Activated effector memory CD4-positive, alpha-beta T cell treated with anti-CD3 and anti-CD28 coated beads, Interleukin-2, amount 50 U/mL, for 16 hours (primary cell): ENCODE measurements at places on chromosomes 12 and 14.

- DNase-seq: no peak
Measured at GRCh38 chr12:27382171-27382795, 49.6 kb downstream of the BMAL2 start.

- DNase-seq: no peak
Measured at GRCh38 chr12:100331871-100332270, 25.0 kb upstream of the SLC17A8 start.

- no peak for DNase-seq
Measured at GRCh38 chr12:10717410-10717809, 5.7 kb downstream of the YBX3 start.

DNA sequence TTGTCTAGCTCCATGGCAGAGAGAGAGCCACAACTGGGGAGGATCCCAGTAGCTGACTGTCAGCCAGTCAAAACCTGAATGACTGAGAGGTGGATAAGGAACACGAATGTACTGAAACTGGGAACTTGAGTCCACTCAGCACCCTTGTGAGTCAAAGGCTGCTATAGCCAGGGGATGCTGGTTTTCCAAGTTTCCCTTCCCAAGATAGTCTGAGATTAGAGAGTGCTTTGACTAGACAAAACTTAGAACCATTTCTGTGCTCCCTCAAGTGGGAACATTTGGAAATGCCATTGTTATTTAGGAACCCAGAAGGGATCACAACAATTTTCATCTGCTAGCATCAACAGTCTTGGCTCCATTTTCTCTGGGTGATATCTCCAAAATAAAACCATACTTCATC lies 4.0 kb downstream of the PRKAG1 start:
- DNase-seq: no peak

GRCh38 chr12:75289753-75290152 lies 40.4 kb downstream of the CAPS2 start:
- no peak for DNase-seq

- no peak for DNase-seq
Measured at GRCh38 chr14:32559048-32559447, 229.9 kb downstream of the AKAP6 start.

DNA sequence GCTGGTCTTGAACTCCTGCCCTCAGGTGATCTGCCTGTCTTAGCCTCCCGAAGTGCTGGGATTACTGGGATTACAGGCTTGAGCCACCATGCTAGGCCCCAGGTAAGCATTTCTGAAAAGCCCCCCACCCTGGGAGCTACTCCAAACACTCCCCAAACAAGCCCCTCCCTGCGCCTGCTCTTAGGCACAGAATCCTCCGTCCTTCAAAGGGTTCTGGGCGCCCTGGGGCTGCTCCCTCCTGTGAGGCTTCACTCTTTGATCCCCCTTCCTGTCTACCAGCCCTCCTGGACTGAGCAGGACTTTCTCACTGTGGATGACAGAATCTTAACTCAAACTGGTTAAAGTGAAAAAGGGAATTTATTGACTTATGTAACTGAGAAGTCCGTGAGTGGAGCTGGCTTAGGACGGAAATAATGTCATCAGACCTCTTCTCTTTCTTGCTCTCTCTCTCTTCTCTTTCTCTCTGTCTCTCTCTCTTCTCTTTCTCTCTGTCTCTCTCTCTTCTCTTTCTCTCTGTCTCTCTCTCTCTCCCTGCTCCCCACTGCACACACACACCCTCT lies 66.9 kb upstream of the CLMN start:
- DNase-seq: no peak

GRCh38 chr14:24279301-24280186 lies 8.1 kb upstream of the RABGGTA start:
- DNase-seq: peak; percentile 80

DNA sequence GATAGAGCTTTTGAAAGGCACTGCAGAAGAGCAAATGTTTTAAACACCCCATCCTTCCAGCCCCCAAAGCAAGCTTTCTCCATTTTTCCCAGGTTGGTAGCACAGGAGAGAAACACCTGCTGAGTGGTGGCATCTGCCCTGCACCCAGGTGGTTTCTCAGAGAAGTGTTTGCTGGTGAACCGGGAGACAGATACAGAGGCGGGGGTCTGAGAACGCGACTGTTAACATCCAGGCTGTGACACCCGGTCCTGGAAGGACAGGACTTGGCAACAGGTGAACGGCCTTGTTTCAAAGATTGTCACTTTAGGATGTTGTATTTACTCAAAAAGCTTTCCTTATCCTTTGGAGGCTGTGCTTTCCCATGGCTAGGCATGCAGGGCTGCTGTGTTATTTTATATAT lies 18.5 kb downstream of the MMAB start:
- DNase-seq: no peak
